ENCODE measurements at places on chromosomes 2 and 18. TPM values are rescaled to one million over a fixed set of nuclear protein-coding genes. Genes with fewer than 3 reads are reported as not detected.

DNA sequence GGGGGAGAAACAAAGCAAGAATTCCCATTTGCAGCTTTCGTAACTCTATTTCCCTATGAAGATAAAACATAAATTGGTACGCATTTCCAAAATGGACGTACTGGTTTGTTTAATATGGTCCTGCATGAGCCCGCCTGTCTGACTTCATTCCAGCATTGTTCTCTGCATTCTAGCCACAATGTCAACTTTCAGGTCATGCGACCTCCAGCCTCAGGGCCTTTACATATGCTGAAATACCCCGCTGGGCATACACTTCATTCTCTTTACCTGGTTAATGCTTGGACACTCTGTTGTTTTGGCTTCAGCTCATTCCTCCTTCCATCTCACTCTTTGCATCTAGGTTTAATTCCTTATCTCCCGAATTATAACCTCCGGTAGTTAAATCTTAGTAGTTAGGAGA, 103.7 kb upstream of the DNMT3A start:
- DNase-seq = no peak

DNA sequence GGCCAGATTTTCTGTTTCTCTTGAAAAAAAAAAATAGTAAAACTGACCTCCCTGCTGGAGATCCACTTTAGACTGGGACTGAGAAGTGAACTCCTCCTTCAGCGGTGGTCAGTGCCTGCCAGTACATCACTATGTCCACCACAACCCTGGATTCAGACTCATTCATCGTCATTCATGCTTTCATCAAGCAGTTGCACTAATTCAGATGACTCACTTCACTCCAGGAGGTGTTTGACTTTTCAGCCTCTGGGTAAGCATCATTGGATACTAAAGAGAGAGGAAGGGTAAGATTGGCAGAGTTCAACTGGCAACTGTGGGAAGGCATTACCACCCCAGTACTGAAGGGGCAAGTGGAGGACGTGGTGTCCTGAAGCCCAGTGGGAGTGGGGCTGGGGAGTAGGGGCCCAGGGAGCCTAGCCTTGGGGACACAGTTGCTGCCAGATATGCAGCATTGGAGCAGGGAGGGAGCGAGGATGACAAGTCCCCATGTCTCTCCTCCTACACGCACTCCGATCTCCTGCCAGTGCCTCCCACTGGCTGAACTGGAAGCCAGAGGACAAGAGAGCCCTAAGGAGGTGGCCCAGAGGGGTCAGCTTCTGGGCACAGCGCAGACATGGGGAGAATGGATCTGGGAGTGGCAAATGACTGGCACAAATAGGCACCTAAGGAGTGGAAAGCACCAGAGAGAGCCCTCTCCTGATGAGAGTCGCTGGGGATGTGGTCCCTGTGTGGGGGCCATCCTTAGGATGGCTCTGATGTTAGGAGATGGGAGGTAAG, 111.1 kb downstream of the TGFA start:
- DNase-seq = no peak

DNA sequence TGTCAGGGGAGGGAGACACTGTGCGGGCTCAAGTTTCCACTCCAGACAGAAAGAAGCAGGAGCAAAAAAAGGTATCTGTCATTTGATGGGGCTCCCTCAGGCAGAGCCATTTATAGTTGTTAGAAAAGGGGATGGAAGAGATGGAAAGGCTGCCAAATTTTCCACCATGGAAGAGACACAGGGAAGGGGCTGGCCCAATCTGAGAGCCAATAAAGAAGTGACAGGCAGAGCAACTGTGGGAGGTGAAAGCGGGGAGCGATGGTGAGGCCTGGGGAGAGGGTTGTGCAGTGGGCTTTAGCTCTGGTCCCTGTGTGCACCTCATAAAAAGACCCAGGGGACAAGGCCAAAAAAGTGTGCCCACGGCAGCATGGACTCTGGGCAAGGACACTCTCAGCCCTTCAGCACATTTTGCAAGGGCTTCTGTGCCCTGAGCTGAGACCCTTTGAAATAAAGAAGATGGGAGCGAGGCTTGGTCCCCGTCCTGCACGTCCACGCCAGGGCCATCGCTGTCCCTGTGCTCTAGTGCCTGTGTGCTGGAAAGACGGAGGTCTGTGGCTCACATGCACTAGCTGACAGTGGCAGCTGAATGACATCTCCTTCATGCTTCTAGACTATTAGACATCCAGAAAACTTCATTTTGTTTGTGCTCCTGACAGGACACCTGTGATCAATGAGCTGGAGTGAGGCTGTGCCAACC, 456.7 kb upstream of the HS6ST1 start:
- DNase-seq = no peak

GRCh38 chr2:207356567-207356966, 173.2 kb upstream of the CREB1 start:
- no peak for DNase-seq

DNA sequence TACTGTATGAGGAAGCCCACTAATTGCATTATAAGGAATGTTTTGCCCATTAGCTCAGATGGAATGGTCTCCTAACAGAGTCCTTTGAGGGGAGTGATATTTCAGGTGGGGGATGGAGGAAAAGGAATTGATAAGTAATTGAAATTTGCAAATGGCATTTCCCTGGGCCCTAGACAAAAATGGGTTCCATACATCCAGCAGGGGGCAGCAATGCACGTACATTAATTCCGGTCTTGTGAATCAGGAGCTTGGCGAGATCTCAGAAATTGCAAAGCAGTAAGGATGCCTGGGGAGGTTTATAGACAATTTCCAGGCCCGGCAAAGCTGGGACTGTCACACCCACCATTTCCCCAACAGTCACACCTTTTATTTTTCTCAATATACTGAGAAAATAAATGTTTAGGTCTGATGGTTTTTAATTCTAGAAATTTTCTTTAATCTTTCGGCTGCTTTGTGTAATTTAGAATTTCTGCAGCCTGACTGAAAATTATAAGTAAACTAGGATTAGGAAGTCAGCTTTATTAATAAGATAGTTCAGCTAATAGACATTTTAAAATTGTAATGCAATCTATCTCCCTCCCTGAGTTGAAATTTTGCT, 122.8 kb downstream of the LYPD1 start:
- DNase-seq = peak; percentile 78

DNA sequence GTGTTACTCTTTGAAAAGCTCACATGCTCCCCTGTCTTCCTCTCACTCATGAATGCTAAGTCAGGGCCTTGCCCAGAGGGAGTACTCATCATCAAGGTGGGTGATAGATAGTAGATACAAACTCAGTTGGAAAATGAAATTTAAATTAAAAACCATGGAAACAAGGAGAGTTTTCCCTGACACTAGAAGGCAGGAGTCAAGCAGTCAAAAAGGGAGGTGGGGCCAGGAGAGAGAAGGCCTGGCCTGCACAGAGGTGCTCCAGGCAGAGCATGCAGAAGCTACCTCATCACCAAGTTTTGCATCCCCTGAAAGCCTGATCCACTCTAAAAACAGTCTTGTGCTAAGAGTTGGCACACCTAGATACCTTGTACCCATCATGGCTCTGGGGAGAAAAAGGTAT, 143.7 kb downstream of the MYO5B start:
- DNase-seq = peak; percentile 6

DNA sequence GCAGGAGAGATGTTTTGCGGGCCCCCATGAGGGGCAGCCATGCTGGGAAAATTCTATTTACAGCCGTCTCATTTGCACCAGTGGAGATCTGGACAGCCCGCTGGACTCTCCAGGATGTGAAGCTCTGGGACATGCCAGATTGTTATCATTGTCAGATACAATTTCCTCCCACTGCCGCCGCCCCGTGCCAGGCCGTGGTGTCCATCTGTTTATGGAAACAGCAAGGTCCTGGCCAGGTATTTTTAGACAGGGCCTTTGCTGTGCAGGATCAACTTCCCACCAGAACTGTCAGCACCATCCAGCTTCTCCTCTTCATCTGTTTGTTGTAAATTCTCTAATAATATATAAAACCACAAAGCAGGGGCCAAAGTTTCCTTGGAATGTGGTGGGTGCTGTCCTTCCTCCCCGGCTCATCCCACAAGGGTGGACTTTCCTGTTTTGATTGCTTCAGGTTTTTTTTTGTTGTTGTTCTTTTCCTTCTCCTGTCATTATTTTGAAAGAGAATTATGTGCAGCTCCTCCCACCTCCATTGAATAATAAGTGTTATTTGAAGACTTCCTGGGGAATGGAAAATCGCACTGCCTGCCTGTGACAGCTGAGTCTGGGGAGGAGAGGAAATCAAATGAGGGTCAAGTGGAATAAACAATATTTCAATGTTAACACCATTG, 398.1 kb downstream of the TNS1 start:
- no peak for DNase-seq

GRCh38 chr2:98507891-98508708, 63.4 kb downstream of the INPP4A start:
- DNase-seq = no peak

DNA sequence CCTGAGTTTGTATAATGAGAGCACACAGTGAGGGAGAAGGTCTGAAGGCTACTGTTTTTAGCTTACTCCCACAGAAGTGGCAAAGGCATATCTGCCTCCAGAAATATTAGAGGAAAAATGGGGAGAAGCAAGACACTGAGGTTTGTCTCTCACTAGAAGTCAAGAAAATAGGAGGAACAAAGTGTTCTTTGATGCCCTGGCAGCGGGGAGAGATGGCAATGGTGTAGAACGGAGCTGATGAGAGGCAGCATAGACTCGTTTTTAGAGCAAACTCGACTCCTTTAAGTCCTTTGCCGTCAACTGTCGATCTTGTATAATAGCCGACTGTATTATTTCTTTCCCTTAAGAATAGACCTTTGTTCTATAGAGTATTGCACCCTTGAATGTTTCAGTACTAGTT, 73.8 kb downstream of the ANKRD44 start:
- DNase-seq = no peak

DNA sequence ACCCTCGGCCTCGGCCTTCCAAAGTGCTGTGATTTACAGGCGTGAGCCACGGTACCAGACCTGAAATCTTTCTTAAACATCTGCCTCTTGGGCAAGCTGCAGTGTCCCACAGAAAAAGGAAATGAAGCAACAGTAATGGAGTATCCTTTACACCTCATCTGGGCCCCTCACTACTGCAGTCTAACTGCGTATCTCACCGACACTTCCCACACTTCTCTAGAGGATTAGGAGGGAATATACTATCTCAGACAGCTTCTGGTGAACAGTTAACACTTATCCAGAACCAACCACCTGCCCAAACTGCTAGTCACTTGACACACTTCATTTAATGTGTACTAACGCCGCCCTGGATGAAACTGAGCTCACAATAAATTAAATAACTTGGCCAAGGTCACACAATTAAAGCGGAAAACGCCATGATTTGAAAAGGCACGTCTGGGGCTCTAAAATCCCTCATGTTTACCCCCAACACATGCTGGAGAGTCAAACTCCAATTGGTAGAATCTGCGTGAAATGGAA, 993 bp downstream of the COX7A2L start:
- DNase-seq = no peak

The CYS1 gene
- 0.14 TPM for total RNA-seq

DNA sequence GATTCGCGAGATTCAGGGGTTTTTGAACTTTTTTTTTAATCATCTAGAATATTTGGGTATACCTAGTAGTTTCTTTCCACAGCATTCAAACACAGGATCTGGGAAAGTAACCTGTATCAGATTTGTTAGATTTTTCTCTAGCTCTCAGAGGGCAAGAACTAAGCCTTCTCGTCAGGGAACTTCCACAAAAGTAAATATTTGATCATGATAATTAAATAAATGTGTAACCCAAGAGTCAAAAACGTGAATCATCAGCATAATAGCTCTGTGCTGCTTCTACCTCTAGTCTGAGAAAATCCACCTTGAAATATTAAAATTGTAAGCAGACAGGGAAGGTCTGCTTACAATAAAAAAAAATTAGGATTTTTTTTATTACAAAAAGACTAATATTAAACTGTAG, 225.7 kb upstream of the SPOPL start:
- no peak for DNase-seq

The ITPRIPL1 gene
- total RNA-seq = not detected

DNA sequence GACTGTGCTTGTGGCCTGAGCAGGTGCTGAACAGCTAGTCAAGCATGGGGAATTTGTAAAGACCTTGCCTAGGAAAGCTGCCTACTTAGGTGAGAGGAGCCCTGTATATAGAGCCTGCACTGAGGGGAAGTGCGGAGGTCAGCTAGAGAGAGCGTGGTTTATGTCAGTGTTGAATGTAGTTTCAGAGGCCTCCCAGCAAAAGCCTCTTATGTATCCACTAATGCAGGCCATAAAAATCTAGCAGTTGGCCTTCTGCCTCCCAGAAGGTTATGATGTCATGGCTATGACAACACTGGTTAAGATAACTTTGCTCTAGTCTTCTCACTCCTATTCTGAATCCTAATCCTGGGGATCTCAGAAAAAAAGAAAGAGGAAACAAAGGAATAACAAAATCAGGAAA, 88.9 kb downstream of the ASXL3 start:
- DNase-seq = no peak

GRCh38 chr18:2178036-2178435, 393.3 kb downstream of the METTL4 start:
- DNase-seq = no peak

DNA sequence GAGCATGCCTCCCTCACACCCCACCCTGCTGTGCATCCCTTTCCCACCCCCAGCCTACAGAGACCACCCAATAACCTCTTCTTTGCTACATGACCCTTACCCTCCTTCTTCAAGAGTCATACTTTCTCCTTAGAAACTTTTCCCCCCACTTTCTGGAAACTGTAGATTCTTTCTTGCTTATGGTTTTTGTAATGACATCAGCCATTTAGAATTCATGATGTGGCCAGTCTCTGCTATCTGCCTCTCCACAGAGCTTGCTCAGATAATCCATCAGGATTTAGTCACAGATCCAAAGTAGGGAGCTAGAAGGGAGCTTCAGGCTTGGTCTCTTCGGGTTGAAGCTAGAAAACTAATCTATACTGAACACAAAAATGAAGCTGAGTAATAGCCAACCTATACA, 36.5 kb downstream of the GALM start:
- no peak for DNase-seq

The HOXD10 gene
- not detected for total RNA-seq

The TOGARAM2 gene
- not detected for total RNA-seq

DNA sequence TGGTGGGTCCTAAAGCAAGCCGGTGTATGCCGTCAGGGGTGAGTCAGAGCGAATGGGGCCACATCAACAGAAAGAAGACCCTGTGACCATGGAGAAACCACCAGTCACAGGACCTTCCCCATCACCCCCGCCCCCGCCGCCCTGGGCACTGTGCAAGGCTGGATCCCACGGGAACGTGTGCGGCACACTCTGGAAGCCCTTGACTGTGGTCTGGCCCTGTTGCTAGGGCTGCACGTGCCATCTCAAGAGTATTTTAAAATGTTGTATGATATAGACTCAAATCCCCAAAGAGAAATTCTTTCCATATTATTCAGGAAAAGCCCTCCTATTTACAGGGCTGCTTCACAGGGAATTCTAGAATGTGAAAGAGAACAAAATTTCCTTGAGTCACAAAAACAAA, 174.8 kb downstream of the BCL2 start:
- DNase-seq = no peak

- DNase-seq = no peak
These were observed 50.5 kb upstream of the MAP4K3 start for GRCh38 chr2:39487398-39488250.

GRCh38 chr18:62781893-62782292, 66.6 kb downstream of the PHLPP1 start:
- DNase-seq = no peak

GRCh38 chr2:28175028-28175427, 217.6 kb upstream of the FOSL2 start:
- no peak for DNase-seq

- DNase-seq = no peak
These were observed 5.7 kb downstream of the DSEL start for GRCh38 chr18:67510831-67511230.

GRCh38 chr18:26415631-26416030, 132.7 kb downstream of the KCTD1 start:
- no peak for DNase-seq

Measured in NCI-H460 (cell line).